ENCODE measurements at places on chromosomes 4 and X.

GRCh38 chr4:7630568-7631287 lies 196.0 kb upstream of the PSAPL1 start:
- peak; percentile 90 for DNase-seq

GRCh38 chr4:139628184-139629012 lies 37.2 kb upstream of the MGST2 start:
- DNase-seq, result no peak

- DNase-seq, result no peak
Observed at GRCh38 chrX:147738265-147738664, 173.5 kb upstream of the FMR1 start.

GRCh38 chr4:157977086-157977485 lies 195.7 kb downstream of the GASK1B start:
- no peak for DNase-seq

DNA sequence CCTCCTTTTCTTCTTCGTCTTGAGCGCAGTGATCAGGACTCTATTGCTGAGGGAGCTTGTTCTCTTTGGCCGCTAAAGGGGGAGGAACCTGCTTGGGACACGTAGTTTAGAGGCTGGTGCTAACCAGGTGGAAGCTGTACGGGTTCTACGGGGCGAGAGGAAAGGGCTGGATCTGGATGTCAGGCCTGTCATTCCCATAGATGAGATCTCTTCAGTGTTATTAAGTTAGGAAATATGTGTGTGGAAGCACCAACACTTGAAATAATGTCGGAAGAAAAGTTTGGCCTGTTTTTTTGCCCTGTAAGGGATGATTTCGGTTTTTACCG lies 643 bp downstream of the SRP72 start:
- no peak for DNase-seq

DNA sequence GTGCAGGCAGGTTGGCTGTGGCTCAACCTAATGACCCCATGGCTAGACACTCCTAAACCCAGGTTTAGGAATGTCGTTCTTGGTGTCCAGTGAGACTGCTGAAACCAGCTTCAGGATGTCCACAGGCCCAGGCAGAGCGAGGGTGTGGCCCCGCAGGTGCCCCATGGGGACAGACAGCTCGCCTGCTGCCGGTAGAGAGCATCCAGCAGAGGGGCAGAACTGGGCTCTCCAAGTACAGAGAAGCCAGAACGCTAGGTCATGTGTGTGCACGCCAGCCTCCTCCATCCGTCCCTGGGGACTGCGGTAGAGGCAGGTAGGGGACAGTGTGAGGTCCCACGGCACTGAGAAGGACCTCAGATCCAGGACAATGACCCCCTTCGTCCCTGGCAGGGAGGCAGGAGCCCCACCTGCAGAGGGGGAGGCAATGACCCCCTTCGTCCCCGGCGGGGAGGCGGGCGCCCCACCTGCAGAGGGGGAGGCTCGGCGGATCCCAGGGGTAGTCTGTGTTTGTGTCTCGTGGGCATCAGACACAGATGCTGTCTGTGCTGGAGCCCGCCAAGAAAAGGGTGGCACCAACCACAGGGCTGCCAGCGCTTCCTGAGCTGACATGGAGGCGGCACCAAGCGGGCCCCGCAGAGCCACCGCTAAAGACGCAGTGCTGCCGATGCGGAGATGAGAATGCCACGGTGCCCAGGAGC lies 118.4 kb downstream of the FAM53A start:
- DNase-seq, result peak; percentile 71

GRCh38 chr4:31793907-31794306 lies 1073.7 kb downstream of the PCDH7 start:
- no peak for DNase-seq

GRCh38 chr4:76250962-76251361 lies 559 bp upstream of the FAM47E start:
- no peak for DNase-seq

All from posterior vena cava (tissue), 2 donors.